ENCODE measurements at places on chromosomes 6 and 20.

DNA sequence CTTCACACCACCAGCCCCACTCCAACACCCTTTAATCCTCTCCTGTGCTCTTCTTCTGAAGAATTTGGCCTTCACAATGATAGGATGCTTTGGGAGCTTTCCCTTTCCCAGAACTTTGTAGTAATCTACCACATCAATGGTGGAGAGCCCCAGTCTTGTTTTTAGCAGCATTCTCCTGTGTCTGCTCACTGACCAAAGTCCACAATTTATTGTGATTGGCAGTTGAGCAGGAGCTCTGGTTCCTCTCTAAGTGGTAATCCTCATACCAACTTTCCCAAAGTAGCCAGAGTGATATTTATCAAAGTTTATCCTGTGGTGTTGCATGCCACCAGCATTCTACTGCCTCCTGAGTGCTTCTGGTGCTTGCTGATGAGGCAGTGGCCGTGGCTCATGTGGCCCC lies 29.0 kb upstream of the OPN5 start:
- DNase-seq = no peak

- peak; percentile 80 for DNase-seq
Measured at GRCh38 chr20:1313236-1313964, 15.5 kb downstream of the SDCBP2 start.

DNA sequence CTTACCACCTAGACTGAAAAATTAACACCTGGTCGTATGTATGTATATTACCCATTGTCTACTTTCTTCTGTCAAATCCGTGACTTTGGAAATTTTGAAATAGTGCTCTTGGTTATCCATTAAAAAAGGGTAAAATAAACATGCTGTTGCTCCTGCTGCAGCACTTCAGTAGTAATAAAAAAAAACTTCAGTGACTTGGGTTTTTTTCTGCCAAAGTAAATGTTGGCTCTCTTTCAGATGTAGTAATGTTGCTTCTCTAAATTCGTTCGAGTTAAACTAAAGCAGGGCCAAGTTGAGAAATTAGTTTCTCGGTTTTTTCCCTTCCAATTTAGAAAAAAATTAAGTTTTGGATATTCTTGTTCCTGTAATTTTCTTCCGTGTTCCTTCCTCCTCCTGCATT lies 34.2 kb downstream of the JARID2 start:
- DNase-seq = no peak

DNA sequence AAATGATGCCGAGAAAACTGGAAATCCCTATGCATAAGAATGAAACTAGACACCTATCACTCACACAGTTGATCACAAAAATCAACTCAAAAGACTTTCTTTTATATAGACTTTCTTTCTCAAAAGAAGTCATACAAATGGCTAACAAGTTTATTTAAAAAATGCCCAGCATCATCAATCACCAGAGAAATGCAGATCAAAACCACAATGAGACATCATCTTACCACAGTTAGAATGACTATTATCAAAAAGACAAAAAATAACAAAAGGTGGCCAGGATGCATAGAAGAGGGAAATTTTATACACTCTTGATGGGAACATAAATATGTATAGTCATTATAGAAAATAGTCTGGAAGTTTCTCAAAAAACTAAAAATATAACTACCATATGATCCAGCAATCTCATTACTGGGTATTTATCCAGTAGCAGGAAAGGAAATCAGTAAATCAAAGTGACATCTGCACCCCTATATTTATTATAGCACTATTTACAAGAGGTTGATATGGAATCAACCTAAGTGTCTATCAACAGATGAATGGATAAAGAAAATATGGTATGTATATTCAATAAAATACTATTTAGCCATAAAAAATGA lies 3.4 kb upstream of the RNF217 start:
- no peak for DNase-seq

DNA sequence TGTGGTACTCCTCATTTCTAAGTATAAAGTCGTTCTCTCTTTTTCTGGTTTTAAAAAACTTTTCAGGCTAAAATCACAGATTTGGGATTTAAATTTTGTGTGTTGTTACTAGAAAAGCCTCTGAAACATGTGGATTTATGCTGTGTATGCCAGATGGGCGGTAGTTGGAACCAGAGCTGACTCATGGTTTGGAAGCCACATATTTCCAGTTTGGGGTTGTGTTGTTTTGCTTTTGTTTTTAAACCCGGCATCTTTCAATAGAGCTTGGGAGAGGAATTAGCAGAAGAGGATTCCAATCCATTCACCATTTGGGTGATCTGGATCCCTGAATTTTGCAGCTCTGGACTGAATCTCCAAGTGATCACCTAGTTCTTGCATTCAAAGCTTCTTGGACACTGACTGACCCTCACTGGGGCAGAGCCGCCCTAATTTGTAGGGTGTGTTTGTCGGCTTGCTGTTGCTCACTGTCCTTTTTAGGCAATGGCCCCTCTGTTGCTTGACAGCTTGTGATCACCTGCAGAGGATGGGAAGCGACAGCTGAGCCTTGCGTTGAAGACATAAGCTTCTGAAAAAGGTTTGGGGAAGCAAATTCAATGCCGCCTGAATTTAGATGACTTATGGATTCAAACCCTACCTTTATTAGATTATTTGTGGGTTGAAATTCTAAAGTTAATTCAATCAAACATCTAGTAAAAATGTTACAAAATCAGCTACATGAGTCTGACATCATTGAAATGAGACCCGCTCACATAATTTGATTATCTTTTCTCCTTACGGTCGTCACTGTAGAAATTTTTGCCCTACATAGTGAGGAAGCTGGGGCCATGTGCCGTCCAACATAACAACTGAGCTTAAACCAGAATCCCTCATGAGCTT lies 79.9 kb upstream of the CD83 start:
- DNase-seq = no peak

DNA sequence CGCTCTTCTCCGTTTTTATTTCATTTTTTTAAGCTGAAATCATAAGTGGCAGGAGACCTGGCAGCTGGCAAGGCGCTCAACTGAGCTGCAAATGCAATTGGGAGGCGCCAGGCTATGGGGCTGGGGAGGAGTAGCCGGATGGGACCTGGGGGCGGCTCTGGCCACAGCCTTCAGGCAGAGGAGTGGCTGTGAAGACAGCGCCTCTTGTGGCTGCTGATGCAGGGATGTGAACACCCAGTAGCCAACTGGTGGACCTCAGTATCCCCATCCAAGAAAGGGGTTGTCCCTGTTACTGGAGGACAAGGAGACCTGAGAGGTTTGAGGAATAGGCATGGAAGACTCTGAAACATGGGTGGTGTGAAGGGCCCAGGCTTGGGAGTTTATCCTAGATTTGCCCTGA lies 12.6 kb downstream of the KCNK17 start:
- DNase-seq = no peak

GRCh38 chr20:57867181-57867803 lies 157.5 kb upstream of the PMEPA1 start:
- DNase-seq = no peak

- no peak for DNase-seq
Measured at GRCh38 chr6:47004463-47004862, 37.7 kb downstream of the ADGRF1 start.

Data from dorsolateral prefrontal cortex (tissue), 122 donors.